Sciatic nerve (tissue), 2 donors: ENCODE measurements at places on chromosomes 16 and 17. TPM values are rescaled to one million over a fixed set of nuclear protein-coding genes. Genes with fewer than 3 reads are reported as not detected.

ZSCAN10 gene
- not detected for total RNA-seq

DNA sequence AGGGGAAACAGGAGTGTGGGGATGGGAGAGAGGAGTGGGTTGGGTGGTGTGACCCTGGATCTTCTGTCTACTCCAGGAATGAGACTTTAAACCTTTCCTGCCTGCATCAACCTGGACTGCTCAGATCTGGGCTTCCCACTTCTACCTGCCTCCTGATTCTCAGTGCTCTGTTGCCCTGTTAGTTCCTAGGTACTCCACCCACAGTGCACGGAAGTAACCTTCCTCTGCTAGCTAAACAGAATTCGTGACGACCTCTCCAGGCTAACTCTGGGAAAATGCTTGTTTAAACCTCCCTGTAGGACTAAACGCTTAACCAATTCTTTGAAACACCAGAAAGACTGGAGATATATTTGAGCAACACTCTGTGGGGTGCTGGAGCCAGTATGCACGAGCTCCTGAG, 83.4 kb upstream of the CLEC3A start:
- no peak for DNase-seq

- DNase-seq: no peak
Measured at GRCh38 chr17:82502207-82502606, 17.3 kb upstream of the FOXK2 start.

DNA sequence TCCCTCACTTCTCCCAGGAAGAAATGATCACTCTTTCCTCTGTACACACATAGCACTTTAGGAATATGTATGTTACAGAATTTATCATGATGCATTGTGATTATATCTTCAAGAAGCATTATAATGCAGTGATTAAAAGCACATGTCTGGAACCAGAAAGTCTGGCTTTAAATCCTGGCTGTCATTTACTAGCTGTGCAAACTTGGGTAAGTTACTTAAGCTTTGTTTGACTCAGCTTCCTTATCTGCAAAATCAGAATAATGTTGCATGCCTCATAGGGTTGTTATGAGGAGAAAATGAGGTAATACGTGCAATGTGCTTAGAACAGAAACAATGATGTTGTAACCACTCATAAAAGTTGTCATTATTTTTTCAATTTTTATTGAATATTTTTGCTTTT, 156.3 kb upstream of the ZKSCAN2 start:
- DNase-seq: no peak

DNA sequence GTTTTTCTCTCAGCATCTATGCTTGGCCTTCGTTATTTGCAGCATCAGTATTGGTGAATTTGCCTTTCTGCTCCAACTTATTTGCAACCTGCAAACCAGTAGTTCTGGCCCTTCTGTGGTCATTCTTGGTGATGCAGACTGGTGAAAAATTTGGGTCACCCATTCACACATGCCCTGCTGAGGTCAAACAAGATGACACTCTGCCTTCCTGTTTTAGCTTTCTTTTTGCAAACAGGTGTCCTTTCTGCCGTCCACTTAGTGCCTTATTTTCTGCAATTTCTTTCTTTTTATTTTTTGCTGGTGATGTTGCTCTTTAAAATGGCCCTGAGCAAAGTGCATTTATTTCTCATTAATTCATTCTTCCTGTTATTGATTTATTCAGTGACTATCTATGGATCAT, 31.3 kb downstream of the PLCG2 start:
- no peak for DNase-seq

- DNase-seq: peak; percentile 87
Measured at GRCh38 chr17:76268015-76268749, 3.0 kb downstream of the UBALD2 start.

DNA sequence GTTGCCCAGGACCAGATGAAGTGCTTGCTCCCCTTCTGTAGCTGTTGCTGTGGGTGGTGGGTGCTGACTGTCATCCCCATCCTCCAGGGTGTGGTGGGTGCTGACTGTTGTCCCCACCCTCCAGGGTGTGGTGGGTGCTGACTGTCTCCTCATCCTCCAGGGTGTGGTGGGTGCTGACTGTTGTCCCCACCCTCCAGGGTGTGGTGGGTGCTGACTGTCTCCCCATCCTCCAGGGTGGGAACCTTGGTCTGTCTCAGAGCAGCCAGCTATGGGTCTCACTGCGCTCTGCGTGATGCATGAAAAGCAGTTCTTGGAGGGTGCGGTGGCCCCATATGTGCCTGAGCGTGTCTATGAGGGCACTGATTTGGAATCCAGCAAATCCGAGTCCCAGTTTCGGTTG, 163.8 kb downstream of the RPTOR start:
- no peak for DNase-seq
